Chondrocyte (in vitro differentiated cells): ENCODE measurements at places on chromosomes 12 and 14. TPM values are rescaled to one million over a fixed set of nuclear protein-coding genes. Genes with fewer than 3 reads are reported as not detected.

DNA sequence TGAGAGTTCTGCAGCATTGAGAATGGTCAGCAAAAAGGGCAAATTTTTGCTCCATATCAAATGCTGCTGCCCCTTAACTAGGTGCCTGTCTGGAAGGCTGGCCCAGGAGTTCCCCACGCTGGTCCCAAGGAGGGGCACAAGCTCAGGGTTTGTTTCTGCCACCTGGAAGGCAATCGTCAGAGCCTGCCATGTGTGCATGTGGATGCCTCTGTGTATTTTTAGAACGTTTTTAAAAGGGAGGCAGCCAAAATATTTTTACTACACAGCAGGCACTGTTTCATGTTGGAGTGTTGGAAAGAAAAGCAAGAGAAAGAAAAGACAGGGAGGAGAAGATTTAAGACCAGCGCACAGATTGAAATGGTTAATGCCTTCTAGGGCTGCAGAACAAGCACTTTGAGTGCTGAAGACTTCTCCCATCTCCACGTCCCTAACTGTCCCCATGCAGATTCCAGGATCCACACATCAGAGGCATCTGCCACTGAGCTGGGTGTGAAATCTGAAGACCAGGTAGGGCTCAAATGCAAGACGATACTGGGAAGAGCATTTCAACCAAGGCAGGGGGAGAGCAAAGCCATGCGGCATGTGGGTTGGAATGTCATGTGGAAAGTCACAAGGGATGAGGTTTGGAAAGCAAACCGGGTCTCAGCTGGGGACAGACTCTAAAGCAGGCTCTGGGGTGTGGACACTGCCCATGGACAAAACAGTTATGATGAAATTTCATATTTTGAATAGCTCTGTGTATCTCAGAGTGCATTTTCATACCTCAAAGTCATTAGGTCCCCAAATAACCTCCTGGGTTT is 557.2 kb downstream of the BCL11B start:
- no peak for DNase-seq

- DNase-seq, result no peak
Measured at GRCh38 chr12:40168001-40168400, 56.8 kb upstream of the LRRK2 start.

GRCh38 chr12:53530920-53531319 is 23.6 kb upstream of the NPFF start:
- no peak for DNase-seq

DNA sequence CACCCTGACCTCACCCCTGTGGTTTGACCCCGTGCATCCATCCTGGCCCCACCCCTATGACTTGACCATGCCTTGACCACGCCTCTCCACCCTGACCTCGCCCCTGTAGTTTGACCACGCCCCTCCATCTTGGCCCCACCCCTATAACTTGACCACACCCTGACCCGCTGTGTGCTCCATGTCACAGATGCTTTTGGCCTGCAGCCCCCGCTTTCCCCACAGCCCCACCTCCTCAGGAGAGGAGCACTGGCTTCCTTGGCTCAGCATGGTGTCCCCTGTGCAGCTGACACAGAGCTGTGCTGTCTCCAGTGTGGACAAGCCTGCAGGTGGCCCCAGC is 269.9 kb upstream of the SFSWAP start:
- no peak for DNase-seq

GRCh38 chr14:50056435-50056834 is 59.9 kb downstream of the VCPKMT start:
- DNase-seq, result peak; percentile 68

- no peak for DNase-seq
Measured at GRCh38 chr12:132186857-132187620, 42.8 kb downstream of the NOC4L start.

The SDR9C7 gene
- total RNA-seq, result not detected in 3 replicates

The KCNA1 gene
- 0.45 to 0.64 TPM (median 0.63 TPM) in 3 replicates for total RNA-seq

The GARIN6 gene
- total RNA-seq, result not detected in 3 replicates

The APOLD1 gene
- total RNA-seq, result 4.2 to 8.1 TPM (median 7.1 TPM) in 3 replicates

The TGM1 gene
- total RNA-seq, result 3.2 to 5.0 TPM (median 3.3 TPM) in 3 replicates

The ATP2B1 gene
- 47.4 to 55.2 TPM (median 49.7 TPM) in 3 replicates for total RNA-seq
